NCI-H226 (cell line): ENCODE measurements at places on chromosomes 1 and 21.

GRCh38 chr1:177448036-177448615, 277.4 kb downstream of the BRINP2 start:
- DNase-seq: no peak

DNA sequence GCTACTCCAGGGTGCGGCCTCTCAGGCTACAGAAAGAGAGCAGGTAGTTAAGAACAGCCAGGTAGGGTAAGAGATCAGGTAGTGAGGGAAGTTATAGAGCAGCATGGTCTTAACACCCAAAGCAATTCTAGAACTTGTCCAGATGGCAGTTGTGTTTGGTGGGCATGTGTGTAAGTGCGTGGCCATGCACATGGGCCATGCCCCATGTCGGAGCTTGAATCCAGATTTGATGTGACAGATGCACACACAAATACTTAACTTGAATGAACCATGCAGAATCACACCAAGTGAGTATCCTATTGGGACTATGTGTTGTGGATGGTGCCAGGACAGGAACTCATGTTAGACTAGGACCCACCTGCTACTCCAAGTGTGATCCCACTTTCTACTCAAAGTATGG, 145.7 kb upstream of the HMGB4 start:
- no peak for DNase-seq

DNA sequence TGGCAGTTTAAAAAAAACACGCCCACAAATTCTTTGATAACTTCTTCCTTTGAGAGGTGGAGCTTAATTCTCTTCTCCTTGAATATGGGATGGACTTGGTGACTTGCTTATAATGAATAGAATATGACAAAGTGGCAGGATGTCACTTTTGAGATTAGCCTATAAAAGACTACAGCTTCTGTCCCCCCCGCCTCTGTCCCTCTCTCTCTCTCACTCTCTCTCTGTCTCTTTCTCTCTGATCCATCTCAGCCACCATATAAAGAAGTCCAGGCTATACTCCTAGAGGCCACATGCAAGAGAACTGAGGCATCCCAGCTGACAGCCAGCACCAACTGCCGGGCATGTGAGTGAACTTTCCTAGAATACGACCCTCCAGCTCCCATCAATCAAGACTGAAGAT, 7.7 kb upstream of the DMBX1 start:
- DNase-seq: no peak

GRCh38 chr1:51516649-51517158, 2.4 kb downstream of the EPS15 start:
- no peak for DNase-seq

GRCh38 chr1:170318141-170318540, 172.4 kb downstream of the NTMT2 start:
- no peak for DNase-seq
